ENCODE measurements at places on chromosomes 7 and 10.

GRCh38 chr10:13938950-13939349 is 352.2 kb downstream of the PRPF18 start:
- DNase-seq: no peak

DNA sequence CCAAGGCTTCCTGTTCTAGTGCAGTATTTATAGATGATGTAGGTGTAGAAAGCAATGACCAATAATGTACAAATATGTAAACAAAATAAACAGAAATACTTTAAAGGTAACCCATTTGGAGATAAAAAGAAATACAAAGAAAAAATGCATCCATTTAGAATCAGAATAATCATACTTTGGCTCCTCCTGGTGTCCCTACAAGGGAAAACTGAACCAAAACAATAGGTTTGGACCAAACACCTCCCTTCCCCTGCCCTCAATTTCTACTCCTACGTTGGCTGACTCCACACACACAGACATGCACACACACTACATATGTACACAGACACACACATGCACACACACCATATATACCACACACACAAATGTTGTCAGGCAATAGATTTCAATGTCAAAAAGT is 36.0 kb downstream of the C10orf143 start:
- DNase-seq: no peak

DNA sequence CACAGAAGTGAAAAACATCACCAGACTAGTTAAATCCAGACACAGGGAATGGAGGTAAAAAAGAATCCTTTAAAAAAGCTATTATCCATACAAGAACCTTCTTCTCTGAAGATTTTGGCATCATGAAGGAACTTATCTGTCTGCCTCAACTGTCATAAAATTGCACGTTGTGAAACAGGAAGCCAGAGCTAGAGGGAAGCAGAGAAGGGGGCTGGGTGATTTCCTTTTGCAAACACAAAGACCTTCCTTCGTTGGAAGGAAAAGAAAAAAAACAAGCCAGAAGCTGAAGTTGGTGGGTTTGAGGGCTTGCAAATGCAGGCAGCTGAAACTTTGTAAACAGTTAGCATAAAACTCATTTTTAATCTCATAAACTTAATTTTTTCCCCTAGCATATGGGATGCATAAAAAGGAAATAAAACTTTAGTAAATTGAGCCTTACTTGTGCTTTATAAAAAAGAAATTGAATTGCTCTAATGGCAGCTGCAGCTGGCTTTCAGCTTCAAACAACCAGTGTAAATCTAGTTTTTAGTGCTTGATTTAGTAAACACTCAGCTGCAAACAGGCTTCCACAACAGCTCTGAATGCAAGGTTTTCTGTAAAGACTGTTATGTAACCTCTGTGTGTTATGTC is 101.6 kb downstream of the OTUD1 start:
- DNase-seq: no peak

DNA sequence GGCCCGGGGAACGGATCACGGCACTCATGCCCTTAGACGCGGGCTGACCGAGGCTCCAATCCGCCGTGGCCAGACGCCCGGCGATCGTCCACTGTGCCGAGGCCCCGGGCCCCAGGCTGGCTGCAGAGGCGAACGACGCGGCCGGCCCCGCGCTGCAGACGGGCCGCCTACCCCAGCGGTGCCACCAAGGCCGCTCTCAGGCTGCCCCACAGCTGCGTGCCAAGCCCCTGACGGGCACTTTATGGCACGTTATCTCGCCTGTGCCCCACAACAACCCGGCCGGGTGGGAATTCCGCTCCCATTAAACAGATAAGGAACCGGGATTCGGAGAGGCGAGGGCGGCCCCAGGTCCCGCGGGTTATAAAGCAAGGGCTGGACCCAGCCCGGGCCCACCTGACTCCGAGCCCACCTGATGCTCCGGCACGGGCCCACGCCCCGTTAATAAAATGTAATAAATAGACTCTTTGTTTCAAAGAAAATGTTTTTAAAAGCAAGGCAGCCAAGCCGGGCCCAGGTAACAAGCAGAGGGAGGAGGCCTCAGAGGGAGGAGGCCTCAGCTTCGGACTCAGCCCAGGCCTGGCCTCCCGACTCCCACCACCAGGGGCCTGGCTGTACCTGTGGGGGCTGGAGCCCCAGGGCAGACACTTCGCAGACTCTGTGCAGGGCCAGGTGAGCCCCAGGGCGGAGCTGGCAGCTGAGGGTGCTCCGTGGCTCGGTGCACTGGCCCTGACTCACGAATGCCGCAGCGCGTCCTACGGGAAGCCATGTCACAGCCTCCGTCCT is 79.7 kb downstream of the FOXL3 start:
- DNase-seq: peak; percentile 25

DNA sequence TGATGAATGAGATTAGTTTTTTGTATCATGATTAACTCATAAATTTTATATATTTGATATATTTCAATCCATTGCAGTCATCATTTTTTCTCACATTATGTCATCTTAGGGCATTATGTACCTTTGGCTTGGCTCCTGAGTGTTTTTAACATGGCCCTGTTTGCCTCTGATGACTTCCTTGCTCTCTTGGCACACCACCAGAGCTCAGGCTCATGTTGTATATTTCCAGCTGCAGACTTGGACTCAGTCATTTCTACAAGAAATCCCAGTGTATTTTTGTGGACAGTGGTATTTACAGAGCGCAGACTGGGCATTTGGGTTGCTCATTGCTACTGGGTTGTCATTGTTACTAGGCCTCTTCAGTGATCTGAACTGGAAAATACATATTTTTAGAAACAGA is 188.5 kb downstream of the ADRA2A start:
- no peak for DNase-seq

DNA sequence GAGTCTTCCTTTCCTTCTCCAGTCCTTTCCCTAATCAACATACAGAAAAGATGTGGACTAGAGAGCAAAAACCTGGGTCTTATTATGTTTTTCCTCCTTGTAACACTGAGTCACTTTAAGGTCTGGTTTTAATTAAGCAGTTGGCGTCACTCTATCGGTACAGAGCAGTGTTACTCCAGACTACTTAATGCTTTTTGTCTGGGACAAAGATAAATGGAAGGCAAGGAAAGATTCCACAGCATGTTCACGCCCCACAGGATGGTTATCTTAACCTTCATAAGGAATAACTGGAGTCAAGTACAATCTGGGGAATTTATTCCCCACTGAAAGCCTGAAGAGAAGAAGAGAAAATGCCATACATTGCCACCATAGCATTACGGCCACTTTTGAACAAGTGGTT is 145.7 kb downstream of the ELAPOR2 start:
- DNase-seq: no peak

DNA sequence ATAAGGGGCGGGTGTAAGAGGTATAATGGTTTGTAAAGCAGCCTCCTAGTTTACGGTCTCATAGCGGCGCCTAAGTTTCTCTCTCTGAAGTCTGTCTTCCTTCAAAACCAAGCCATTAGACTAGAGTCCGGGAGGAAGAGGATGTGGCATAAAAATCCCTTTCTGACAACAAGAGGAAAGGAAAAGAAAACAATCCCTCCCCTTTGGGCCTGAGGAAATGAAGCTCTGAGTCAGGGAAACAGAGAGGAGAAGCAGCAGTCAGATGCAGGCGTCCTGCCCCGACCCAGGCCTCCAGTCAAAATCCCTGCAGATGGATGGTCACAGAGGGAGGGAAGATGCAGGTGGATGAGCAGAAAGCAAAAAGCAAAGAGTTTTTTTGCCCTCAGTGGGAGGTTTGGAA is 23.7 kb downstream of the PARP12 start:
- no peak for DNase-seq

GRCh38 chr7:91512958-91513357 is 248.7 kb downstream of the FZD1 start:
- no peak for DNase-seq

GRCh38 chr10:59734014-59734462 is 19.2 kb downstream of the MRLN start:
- no peak for DNase-seq

GRCh38 chr7:74174606-74175082 is 488 bp downstream of the EIF4H start:
- peak; percentile 78 for DNase-seq

GRCh38 chr10:13708256-13708990 is 121.7 kb downstream of the PRPF18 start:
- peak; percentile 38 for DNase-seq

GRCh38 chr7:156493942-156494341 is 146.6 kb upstream of the RNF32 start:
- no peak for DNase-seq

DNA sequence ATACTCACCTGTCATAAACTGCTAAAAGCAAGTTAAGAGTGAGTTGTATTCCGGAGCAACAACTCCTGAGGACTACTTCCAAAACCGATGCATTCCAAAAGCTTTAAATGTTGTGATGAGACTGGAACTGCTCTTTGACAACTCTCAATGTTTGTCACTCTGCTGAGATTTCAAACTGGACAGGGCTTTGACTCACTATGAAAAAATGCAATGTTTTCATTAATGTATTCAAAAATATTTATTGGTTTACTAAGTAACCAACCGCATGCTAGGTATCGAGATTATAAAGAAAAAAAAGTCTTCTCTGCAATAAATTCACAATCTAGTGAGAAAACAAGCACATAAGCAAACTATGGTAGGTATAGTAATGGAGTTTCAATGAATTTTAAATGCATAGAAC is 107.9 kb upstream of the GNAI1 start:
- DNase-seq: no peak

- no peak for DNase-seq
Measured at GRCh38 chr7:44177570-44178131, 11.6 kb downstream of the GCK start.

DNA sequence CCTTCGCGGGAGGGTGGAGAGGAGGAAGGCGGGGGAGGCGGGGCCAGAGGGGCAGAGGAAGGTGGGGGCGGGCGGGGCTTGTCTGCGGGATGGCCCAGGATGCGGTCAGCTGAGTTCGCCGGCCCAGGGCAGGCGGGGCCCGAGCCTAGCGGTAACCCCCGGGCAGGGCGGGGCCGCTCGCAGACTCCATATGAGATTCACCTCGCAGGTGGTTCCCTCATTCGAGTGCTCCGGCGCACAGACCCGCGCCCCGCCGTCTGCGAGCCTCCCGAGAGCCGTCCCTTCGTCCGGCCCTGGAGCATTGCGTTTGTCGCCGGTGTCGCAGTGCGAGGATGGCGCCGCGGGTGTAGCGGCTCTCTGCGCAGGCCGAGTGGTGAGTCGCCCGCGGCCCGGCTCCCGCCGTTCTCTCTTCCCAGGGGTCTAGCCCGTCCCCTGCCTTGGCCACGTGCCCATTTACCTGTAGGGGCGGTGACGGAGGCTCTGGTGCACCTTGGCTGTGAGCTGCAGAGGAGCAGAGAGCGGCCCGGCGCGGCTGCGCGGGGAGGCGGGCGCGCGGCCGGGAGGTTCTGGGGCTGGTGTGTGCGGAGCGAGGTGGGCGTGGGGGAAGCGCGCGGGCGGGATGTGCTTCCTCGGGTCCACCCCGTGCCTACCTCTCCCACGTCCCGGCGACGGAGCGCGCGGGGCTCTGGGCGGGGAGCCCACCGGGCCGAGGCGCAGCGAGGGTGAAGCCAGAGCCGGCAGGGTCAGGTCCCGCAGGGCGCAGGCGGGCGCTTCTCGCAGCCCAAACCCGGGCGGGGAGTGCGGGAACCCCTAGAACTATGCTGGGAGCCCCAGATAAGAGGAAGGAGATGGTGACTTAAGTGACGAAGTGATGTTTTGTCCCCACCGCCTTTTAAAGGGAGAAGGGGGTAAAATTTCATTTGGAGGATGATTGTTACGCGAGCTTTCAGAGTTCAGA is at the start of gene UPP1:
Gene UPP1, plus strand, starts transcription at position 220 of the 958 bp plus-strand sequence. CDS start 5,519 bp downstream, outside the sequence.
- peak; percentile 49 for DNase-seq

GRCh38 chr7:152751449-152752141 is 8.0 kb upstream of the ACTR3B start:
- no peak for DNase-seq

DNA sequence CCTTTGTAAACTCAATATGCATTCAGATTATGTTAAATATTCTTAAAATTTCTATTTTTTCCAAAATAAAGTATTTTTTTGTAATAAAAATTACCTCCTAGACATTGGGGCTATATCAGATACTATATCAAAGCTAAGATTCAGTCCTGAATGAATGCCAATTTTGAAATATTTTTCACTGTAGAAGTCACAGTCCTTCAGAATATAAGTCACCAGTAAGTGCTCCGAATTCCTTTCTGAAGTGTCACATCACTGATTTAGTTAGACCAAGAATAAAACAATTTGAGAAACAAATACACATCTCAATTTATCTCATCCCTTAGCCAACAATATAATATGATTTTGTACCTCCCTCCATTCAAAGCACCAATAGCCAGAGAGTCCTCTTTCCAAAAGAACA is 33.9 kb upstream of the GSAP start:
- no peak for DNase-seq

DNA sequence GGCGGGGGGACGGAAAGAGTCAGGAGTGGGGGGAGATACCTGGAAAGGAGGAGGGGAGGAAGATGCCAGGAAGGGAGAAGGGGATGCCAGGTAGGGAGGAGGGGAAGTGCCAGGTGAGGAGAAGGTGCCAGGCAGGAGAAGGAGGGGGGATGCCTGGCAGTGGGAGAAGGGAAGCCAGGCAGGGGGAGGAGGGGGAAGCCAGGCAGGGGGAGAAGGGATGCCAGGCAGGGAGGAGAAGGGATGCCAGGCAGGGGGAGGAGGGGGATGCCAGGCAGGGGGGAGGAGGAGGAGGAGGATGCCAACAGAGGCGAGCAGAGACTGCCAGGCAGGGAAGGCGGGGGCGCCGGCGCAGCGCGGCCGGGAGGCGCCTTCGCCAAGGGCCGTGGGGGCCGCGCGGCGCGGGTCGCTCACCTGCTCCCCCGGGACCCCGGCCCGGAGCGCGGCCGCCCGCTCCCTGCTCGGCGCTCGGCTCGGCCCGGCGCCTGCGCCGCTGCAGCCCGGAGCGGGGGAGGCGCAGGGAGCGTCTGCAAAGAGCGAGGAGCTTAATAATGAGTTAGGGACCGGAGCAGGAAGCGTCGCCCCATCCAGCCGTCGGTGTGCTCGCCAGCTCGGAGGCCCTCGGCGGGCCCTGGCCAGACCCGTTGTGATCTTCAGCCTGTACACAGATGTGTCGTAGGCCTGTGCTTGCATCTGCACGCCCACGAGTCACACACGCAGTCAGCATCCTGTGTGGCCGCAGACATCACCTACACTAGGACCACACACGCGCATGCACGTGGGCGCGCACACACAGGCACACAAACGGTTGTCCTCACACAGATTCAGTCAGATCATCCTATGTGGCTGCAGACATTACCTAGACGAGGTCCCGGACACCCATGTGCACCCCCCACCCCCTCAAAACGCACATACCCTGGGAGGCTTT is 28.4 kb upstream of the SMARCD3 start:
- peak; percentile 76 for DNase-seq

Measured in left hindlimb (tissue), 1 donor.